ENCODE measurements at places on chromosomes 4 and X. TPM values are rescaled to one million over a fixed set of nuclear protein-coding genes. Genes with fewer than 3 reads are reported as not detected.

- DNase-seq = no peak
These were observed 6.0 kb upstream of the AFP start for GRCh38 chr4:73429826-73430587.

- DNase-seq = peak; percentile 61
These were observed 1.6 kb downstream of the GRIA2 start for GRCh38 chr4:157221895-157222770.

DNA sequence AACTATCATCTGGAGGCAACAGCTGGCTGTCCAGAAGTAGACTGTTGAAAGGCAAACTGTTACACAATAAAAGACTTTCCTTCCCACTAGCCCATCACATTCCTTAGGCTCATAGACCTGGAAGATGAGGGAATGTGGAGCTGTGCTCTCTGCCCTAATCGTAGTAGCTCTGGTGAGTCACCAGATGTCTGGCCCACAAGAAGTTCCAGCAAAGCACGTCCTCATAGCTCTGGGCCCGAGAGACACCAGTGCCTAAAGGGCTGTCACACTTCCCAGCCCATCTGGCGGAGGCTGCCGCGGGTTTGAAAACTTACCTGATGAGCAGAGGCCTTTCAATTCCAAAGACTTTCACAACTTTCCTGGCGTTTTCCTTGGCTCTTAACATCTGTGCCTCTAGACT, 81.7 kb upstream of the STOX2 start:
- no peak for DNase-seq

DNA sequence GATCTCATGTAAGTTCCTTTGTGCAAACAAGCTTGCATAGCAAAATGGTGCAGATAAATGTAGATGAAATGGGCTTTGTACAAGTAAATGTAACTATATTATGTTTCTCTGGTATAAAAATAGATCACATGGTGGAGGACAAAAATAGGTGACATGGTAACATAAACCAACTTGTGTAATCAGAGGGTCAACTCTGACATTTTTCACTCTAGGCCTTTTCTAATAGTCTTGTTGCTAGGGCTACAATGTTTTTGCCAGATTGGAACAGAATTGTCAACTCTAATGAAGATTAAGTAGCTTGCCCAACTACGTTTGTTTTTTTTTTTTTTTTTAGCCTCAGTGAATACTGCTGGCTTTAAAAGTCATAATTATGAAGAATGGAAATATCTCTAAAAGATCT, 11.5 kb downstream of the MAD2L1 start:
- DNase-seq = no peak

DNA sequence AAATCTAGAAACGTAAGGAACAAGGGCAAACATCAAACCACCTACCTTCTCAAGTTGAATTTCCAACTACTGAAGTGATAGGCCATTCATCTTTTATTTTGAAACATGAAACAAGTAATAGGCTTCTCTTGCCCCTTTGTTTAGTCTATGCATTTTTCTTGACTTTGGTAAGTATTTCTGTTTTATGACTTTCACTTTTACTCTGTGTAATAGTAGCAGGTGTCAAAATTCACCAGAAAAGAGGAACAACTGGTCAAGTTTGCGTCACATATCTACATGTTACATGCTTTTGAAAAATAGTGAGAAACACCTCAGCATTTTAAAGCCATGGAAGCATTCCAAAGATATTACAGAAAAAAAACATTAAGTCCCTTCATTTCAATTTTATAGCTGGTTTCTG, 157.1 kb upstream of the FTHL17 start:
- no peak for DNase-seq

GRCh38 chr4:135290136-135290535, 1088.5 kb upstream of the PABPC4L start:
- no peak for DNase-seq

- no peak for DNase-seq
These were observed 437.8 kb downstream of the GRXCR1 start for GRCh38 chr4:43330288-43330687.

The ZNF157 gene
- total RNA-seq = 0.67 TPM

The ACOT9 gene
- total RNA-seq = 99.1 TPM

All from endothelial cell (in vitro differentiated cells).